Hypothalamus (tissue), 51 donors: ENCODE measurements at places on chromosomes 1 and 21.

GRCh38 chr1:150484431-150484830, 2.8 kb upstream of the TARS2 start:
- no peak for DNase-seq

- DNase-seq, result no peak
Measured at GRCh38 chr1:156096640-156097391, 14.6 kb upstream of the MEX3A start.

- DNase-seq, result no peak
Measured at GRCh38 chr1:204359474-204360255, at the start of gene PLEKHA6. Gene PLEKHA6 (minus strand): TSS chr1:204359929. CDS start chr1:204273727, 86,202 bp downstream.

DNA sequence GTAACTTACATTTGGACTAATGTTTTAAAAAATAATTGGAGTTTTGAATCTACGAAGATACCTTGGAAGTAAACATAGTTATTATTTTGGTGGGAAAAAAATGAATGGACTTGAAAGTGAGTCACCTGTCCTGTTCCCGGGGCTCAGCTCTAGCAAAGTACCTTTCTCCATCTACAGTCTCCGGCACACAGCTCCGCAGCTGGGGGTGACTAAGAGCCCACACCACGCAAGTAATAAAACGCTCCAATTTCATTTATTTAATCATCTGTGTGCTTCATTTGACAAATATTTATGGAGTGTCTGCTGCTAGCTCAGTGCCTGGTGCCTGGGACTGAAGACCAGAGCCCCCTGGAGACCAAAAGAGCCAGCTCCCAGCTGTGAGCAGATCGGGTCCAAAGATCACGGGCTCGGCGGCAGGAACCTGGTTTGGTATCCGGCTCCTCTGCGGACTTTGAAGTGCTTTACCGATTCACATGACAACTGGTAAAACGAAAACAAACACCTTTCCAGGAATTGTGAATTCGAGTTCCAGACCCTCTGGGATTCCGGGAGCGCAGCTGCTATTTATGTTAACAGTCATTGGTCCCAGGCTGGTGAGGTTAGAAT, 1.7 kb upstream of the RIPK4 start:
- DNase-seq, result no peak

DNA sequence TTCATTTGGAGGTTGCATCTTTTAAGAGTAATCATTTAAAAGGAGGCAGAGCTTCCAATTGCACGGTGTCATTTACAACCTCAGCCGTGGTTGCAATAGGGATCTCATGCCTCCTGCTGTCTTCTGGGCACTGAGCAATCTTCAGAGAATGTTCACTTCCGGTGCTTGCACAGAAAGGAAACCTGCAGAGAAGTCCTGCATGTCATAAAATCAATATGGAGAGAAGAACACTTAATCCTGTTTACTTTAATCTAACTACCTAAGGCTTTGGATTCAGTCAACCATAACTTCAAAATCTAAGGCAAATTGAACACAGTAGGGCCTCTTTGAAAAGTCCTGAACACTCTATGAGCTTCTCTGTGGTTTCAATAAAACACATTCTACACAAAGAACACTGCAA, 11.3 kb upstream of the MAP10 start:
- no peak for DNase-seq
